ENCODE measurements at places on chromosomes 12 and 14. TPM values are rescaled to one million over a fixed set of nuclear protein-coding genes. Genes with fewer than 3 reads are reported as not detected.
A peak's percentile ranks its signal among the peaks of the same experiment; 100 is the strongest.

The SUOX gene
- 21.2 TPM for total RNA-seq

GRCh38 chr14:65006261-65006721 lies 19.6 kb downstream of the FNTB start:
- peaks cover 26% of the 10 kb centered on the region for H3K4me1 ChIP-seq
- H3K4me3 ChIP-seq, result no peak overlapping the region
- no peak for DNase-seq
- peaks cover 24% of the 10 kb centered on the region for H3K36me3 ChIP-seq
- H3K27me3 ChIP-seq, result no peaks in the 10 kb centered on the region

- no peaks in the 10 kb centered on the region for H3K36me3 ChIP-seq
- H3K27ac ChIP-seq, result no peak overlapping the region
- DNase-seq, result peak; percentile 55
- no peak overlapping the region for H3K4me3 ChIP-seq
Observed at GRCh38 chr14:74425525-74426201, 347 bp downstream of the SYNDIG1L start.

DNA sequence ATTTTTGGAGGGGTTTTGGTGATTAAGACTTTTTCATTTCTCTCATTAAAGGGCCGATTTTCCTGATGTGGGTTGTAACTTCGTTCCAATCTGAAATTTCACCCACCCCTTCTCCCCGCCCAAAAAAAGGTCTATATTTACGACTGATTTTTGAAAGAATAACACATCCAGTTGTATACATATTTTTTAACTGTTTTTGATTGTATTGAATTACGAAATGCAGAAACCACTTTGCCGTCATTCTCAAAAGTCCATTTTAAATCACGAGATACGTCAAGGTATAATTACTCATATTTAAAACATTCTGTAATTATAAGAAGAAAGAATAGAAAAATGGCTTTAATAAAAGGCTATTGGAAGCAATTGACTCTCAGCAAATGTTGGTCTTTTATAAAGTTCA lies 520.7 kb downstream of the MED13L start:
- no peaks in the 10 kb centered on the region for H3K36me3 ChIP-seq
- H3K4me3 ChIP-seq, result no peak overlapping the region
- peaks cover 5% of the 10 kb centered on the region for H3K27me3 ChIP-seq
- H3K4me1 ChIP-seq, result no peaks in the 10 kb centered on the region
- H3K27ac ChIP-seq, result no peak overlapping the region

- no peaks in the 10 kb centered on the region for H3K4me1 ChIP-seq
- H3K36me3 ChIP-seq, result no peaks in the 10 kb centered on the region
- no peaks in the 10 kb centered on the region for H3K27me3 ChIP-seq
- no peak overlapping the region for H3K27ac ChIP-seq
Observed at GRCh38 chr12:111788178-111788654, 21.5 kb downstream of the ALDH2 start.

GRCh38 chr14:34098985-34099349 lies 148.1 kb upstream of the EGLN3 start:
- H3K36me3 ChIP-seq, result peaks cover 11% of the 10 kb centered on the region
- no peak overlapping the region for H3K4me3 ChIP-seq
- H3K4me1 ChIP-seq, result peaks cover 52% of the 10 kb centered on the region
- peaks cover 2% of the 10 kb centered on the region for H3K27me3 ChIP-seq

The TAS2R50 gene
- 1.0 TPM for total RNA-seq

The ESPL1 gene
- total RNA-seq, result 75.3 TPM

DNA sequence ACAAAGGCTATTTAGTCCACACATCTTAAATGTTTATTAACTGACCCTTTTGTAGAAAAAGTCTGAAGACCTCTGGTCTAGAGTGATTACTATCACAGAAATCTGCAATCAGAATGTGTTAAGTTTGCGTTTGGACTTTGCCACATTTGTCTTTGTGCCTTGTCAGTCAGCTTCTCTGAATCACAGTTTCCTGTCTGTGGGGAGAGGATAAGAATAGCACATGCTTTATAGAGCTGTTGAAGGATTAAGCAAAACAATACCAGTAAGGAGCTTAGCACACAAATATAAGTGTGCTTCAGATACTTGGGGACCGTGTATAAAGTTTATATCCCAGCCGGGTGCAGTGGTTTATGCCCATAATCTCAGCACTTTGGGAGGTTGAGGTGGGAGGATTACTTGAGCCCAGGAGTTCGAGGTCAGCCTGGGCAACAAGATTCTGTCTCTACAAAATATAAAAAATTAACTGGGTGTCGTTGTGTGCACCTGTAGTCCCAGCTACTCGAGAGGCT lies 63.0 kb upstream of the BTG1 start:
- no peaks in the 10 kb centered on the region for H3K27me3 ChIP-seq
- DNase-seq, result peak; percentile 19
- peaks cover 37% of the 10 kb centered on the region for H3K4me1 ChIP-seq
- H3K4me3 ChIP-seq, result peak overlapping the region; percentile 22
- peak overlapping the region; percentile 24 for H3K27ac ChIP-seq

- no peaks in the 10 kb centered on the region for H3K4me1 ChIP-seq
- no peak for DNase-seq
- H3K36me3 ChIP-seq, result no peaks in the 10 kb centered on the region
Observed at GRCh38 chr12:105559310-105559709, 228.8 kb downstream of the C12orf75 start.

The FGD4 gene
- 1.7 TPM for total RNA-seq

The MARK3 gene
- total RNA-seq, result 81.4 TPM

DNA sequence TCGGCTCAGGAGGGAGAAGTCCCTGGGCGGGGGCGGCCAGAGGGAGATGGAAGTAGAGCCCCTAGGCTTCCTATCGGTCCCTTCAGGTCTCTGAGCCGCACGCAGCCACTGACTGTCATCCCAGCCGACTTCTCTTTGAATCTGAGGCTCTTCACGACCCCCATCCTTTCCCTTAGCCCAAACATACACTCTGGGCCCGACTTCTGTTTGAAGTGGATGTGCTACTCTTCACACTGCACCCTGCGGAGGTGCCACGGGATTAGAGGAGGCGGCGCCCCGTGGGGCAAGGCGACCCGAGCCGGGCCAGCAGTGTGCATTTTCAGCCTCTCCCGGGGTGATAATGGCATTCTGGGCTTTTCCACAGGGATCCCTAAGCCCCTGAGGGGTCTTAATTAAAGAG lies 6.0 kb upstream of the DACT1 start:
- peaks cover 18% of the 10 kb centered on the region for H3K4me1 ChIP-seq
- H3K27ac ChIP-seq, result no peak overlapping the region
- peaks cover 10% of the 10 kb centered on the region for H3K27me3 ChIP-seq
- DNase-seq, result no peak
- no peak overlapping the region for H3K4me3 ChIP-seq

GRCh38 chr14:63472986-63473788 lies 70.0 kb downstream of the PPP2R5E start:
- H3K4me1 ChIP-seq, result peaks cover 38% of the 10 kb centered on the region
- no peak overlapping the region for H3K4me3 ChIP-seq
- peaks cover 2% of the 10 kb centered on the region for H3K36me3 ChIP-seq

The CD27 gene
- total RNA-seq, result 23.3 TPM

The OVCH1 gene
- total RNA-seq, result not detected

DNA sequence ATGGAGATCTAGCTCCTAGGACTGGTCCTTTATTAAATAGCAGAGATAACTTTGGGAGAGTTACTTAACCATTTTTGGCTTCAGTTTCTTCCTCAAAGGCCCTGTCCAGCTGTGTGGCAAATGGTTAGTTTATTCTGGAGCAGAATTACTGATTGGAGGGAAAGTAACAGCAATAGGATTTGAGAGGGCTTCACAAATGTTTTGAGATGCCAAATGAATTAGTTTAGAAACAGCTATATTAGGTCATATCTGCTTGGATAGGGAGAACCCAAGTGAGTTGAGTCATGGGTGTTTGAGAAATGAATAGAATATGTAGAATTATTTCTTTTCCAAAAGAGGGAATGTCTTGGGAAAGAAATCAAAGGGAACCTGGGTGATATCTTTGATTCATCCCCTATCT lies 17.5 kb downstream of the RASSF3 start:
- no peak overlapping the region for H3K27ac ChIP-seq
- no peak for DNase-seq
- H3K36me3 ChIP-seq, result peaks cover 32% of the 10 kb centered on the region
- peaks cover 38% of the 10 kb centered on the region for H3K4me1 ChIP-seq
- H3K4me3 ChIP-seq, result no peak overlapping the region

GRCh38 chr12:82027612-82028011 lies 268.5 kb upstream of the PPFIA2 start:
- H3K27ac ChIP-seq, result no peak overlapping the region

GRCh38 chr12:76762601-76762980 lies 1.3 kb upstream of the ZDHHC17 start:
- no peaks in the 10 kb centered on the region for H3K36me3 ChIP-seq
- peaks cover 22% of the 10 kb centered on the region for H3K4me1 ChIP-seq
- no peak overlapping the region for H3K27ac ChIP-seq
- peak overlapping the region; percentile 82 for H3K4me3 ChIP-seq
- peaks cover 18% of the 10 kb centered on the region for H3K27me3 ChIP-seq

DNA sequence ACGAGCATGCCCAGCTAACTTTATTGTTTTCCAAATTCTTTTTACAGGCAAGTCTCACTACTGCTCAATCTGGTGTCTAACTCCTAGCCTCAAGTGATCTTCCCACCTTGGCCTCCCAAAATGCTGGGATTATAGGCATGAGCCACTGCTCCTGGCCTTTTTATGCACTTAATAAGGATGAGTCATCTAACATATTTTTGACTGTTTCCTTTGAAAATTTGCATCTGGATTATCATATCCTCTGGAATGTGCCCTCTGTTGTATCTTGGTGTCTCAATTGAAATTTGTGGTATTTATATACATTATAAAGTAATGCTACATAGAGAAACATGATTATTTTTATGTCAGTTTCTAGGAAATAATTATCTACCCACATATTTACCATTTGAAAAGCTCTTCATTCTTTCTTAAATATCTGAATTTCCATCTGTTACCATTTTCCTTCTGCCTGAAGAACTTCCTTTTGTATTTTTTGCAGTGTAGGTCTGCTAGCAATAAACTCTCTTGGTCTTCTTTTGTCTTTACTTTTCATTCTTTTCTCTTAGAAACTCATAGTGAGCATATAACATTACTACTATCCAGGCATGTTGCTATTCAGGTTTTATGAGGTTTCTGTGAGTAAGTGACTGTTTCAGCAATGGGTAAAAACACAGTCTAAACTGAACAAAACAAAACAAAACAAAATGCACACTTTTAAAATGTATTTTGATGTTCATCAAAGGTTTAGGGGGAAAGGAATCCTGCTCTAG lies 52.8 kb upstream of the CNOT2 start:
- no peak overlapping the region for H3K4me3 ChIP-seq
- no peak for DNase-seq
- no peaks in the 10 kb centered on the region for H3K4me1 ChIP-seq
- H3K27me3 ChIP-seq, result peaks cover 1% of the 10 kb centered on the region
- no peak overlapping the region for H3K27ac ChIP-seq

Measured in activated T-helper 2 cell treated with anti-CD3 and anti-CD28 coated beads, Interferon-gamma antibody, Interleukin-2, Interleukin-4, amounts not matched to agents 10 μg/mL and 5 μg/mL and 100 μg/mL, durations not matched to agents 14 hours and 24 hours and 36 hours (primary cell).